ENCODE measurements at places on chromosomes 12 and 14.

GRCh38 chr14:71620401-71620800 lies 311.8 kb upstream of the RGS6 start:
- no peak for DNase-seq

- no peak for DNase-seq
Measured at GRCh38 chr14:54877015-54877702, 25.5 kb downstream of the GCH1 start.

DNA sequence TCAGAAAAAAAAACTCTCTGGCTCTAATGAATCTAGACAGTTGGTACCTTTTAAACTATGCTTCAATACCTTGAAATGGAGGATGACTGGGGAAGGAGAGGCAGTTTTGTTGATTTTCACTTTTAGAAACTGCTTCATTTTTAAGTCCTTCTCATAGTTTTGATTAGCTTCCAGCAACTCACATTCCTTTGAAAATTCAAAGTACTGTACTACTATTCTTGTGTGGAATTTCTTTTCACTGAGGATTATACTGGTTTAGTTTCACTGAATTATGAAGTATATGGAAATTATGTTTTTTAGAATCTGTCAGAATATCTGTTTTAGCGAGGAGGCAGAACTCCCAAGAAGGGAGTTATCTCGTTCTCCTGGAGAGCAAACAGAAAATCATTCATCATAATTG lies 116.3 kb downstream of the TGFB3 start:
- no peak for DNase-seq

DNA sequence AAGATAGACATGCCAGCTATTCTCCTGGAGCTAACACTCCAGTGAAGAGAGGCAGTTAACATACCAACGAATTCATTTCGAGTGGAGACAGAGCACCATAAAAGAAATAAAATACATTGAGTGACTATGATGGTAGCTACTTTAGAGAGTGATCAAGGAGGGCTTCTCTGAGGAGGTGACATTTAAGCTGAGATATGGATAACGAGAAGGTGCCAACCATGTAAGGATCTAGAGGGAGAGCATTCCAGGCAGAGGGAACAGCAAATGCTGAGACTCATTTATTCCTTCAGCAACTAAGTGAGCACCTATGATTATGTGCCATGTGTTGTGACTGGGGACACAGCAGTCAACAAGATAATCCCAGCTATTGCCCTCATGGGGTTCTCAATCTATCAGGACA lies 28.3 kb upstream of the OAS1 start:
- no peak for DNase-seq

DNA sequence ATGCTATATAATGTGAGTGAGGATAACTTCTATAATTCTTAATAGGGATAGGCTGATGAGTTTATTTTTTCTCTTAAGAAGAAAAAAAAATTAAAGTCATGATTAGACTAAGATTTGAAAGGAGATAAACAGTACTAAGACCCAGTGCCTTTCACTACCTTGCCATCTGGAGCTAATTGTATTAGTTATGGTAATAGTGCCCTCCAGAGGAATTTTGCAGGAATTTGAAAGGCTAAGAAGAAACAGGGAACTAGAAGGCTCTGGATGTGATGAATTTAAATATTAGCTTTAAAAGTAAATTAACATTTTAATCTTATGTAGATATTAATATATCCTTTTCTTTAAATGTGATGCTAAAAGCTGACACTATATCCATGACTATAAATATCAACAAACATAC lies 36.6 kb upstream of the PIK3C2G start:
- no peak for DNase-seq

- no peak for DNase-seq
Measured at GRCh38 chr14:81474685-81475324, 58.8 kb downstream of the SEL1L start.

DNA sequence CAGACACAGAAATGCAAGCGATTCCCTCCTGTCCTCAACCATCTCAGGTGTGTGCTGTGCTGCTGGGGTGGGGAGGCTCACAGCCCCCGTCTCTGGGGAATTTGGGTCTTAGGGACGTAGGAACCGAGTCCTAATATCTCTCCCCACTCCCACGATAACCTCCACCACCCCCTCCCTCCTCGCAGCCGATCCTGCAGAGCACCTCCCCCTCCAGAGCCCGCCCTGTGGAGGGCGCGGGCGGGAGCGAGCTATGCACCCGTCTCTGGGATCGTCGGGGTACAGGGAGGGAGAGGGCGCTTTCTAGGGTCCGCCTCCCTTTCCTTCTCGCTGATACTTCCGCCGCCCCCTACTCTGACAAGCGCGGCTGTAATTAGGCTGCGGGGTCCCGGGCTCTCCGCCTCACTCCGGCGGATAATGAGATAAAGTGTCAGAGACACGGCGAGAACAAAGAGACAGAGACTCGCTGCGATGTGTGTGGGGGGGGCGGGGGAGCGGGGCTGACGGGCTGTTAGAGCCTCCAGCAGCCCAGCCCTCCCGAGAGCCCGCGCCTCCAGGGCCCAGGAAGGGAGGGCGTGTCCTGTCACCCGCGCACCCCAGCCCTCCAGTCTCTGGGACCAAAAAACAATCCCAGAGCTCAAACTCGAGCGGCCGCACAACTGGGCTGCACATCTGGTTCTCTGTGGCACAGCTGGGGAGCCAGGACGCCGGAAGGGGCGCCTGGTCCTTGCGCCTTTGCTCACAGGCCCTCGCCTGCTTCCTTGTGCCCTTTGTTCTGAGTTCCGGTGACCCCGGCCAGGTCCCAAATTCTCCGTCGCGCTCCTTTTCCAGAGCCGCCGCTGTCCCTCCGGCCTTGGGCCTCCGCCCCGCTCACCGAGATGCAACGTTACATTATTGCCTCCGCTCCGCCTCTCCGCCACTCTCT lies 8.7 kb downstream of the SHMT2 start:
- DNase-seq, result no peak

GRCh38 chr12:4089121-4089606 lies 184.4 kb upstream of the CCND2 start:
- no peak for DNase-seq

- DNase-seq, result no peak
Measured at GRCh38 chr14:91875525-91876286, 8.4 kb upstream of the TC2N start.

DNA sequence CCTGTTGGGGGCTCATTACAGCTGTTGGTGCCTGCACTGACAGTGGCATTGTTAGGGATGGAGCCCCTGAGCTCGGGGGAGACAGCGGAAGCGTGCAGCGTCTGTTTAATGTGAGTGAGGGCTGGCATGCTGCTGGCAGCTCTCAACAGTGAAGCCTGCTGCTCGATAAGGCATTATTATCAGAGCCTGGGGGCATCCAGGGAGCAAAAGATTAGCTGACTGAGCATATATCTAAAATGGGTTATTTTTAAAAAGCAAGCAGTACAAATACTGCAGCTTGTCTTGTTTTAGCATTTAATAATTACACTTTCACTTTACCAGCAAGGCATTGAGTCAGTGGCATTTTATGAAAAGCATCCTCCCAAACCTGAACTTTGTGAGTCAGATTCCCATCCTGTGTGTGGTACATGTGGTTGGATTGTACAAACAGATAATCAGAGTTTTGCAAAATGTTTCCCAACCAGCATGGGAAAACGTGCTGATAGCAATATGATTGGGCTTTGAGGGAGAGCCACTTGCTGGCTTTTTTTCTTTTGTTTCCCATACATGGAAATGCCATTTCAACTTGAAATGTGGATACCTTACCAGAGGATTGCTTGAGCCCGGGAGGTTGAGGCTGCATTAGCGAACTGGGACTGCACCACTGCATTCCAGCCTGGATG lies 150.8 kb downstream of the PRKCH start:
- no peak for DNase-seq

GRCh38 chr14:51636109-51636508 lies 15.6 kb upstream of the FRMD6 start:
- DNase-seq, result no peak

DNA sequence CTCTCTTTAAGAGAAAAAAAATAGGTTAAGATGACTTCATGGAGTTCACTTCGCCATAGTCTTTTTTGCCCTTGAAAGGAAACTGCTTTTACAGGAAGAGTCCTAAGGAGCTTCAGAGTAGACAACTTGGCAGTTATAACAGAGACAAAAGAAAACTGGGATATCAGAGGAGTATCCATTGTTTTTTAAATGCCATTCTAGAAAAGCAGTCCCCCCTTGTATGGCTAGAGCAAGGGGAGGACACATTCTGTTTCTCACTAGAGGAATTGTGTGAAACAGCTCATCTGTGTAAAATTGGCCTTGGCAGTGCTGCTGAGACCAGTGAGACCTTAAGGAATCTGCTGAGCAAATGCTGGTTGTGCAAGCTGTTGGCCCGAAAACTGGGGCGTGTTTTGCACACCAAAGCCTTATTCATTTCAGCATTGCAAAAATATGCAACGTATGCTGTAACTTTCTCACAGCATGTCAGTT lies 128.0 kb downstream of the GPR135 start:
- DNase-seq, result no peak

- DNase-seq, result no peak
Measured at GRCh38 chr12:48286665-48287064, 64.1 kb downstream of the ZNF641 start.

GRCh38 chr12:110563702-110564470 lies 19.2 kb downstream of the PPTC7 start:
- no peak for DNase-seq

DNA sequence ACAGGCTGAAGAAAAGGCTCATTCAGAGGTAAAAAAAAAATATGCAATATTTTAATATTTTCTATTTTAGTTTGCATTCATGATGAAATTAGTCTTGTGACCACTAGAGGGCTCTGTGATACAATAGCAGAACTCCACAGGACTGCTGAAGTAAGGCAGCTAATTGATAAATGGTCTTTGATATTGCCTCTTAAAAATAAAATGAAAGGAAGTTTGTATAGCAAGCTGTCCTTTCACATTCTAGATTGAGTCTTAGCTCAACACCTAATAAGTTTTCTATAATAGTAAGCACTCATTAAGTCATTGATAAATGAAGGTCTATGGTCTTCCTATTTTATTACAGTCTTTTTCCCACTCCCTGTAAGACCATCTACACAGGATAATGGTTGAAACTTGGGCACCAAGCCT lies 315.7 kb downstream of the NAV3 start:
- DNase-seq, result no peak

GRCh38 chr14:38989922-38990546 lies 113.0 kb downstream of the SEC23A start:
- no peak for DNase-seq

GRCh38 chr12:21416511-21417121 lies 20.8 kb upstream of the PYROXD1 start:
- DNase-seq, result no peak

GRCh38 chr12:101566318-101566717 lies 28.5 kb upstream of the MYBPC1 start:
- DNase-seq, result no peak

Data from T-cell (primary cell).